MM.1S (cell line): ENCODE measurements at places on chromosomes 16 and 17.
A peak's percentile ranks its signal among the peaks of the same experiment; 100 is the strongest.

GRCh38 chr16:84085773-84086172 is 31.0 kb downstream of the MBTPS1 start:
- DNase-seq, result peak; percentile 25

DNA sequence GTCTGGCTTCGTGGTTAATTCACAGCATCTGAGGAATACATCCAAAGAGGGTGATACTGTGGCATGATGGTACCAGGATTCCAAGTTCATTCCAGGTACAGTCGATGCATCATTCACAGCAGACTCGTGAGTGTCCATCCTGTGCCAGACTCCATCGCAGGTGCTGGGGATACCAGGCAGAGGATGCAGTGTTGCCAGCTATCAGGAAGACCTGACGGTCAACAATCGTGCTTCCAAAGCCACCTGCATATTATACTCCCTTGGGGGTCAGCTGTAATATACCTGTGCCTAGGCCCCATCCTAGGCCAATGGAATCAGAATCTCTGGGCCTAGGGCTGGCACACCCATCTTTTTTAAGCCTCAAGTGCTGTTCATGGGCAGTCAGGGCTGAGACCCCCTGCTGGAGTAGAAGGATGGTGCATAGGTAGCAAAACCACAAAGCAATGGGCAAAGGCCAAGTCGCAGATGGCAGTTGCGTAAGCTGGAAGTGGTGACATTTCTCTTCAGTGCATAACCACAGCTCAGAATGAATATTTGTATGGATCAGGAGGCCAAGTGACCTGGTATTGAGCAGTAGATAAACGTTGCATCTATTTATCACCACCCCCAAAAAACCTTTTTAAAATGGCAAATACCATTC is 42.9 kb upstream of the C16orf78 start:
- DNase-seq, result no peak

DNA sequence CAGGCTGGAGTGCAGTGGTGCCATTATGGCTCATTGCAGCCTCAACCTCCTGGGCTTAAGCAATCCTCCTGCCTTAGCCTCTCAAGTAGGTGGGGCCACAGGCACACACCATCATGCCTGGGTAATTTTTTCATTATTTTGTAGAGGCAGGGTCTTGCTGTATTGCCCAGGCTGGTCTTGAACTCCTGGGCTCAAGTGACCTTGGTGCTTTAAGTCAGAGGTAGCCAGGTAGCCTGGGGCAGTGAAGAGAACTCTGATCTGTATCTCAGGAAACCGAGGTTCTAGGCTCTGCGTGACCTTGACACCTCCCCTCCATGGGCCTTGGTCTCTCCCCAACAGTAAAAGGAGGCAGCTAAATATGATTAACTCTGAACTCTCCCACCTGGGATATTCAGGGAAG is 3.4 kb downstream of the CTF1 start:
- DNase-seq, result no peak

- DNase-seq, result peak; percentile 88
Observed at GRCh38 chr17:57875290-57876022, 25.6 kb upstream of the MRPS23 start.

DNA sequence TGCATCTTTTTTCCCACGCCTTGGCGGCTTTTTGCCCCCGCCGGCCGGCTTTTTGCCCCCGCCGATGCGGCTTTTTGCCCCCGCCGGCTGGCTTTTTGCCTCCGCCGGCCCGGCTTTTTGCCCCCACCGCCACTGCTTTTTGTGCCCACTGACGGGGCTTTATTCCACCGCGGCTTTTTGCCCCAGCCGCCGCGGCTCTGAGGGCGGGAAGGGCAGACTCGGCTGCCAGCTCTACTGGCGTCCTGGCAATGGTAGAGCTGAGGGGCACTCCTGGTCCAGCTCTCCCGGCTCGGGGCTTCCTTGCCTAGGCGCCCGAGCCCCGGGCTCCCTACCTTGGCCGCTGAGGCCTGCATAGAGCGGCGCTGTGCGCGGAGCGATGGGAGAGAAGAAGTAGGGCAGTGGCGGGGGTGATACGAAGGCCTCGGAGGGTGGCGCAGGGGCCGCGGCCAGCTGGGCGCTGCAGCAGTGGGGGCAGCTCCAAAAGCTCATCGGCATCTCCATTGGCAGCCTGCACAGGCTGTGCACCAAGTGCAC is 591.4 kb downstream of the TP53TG3F start:
- no peak for DNase-seq

DNA sequence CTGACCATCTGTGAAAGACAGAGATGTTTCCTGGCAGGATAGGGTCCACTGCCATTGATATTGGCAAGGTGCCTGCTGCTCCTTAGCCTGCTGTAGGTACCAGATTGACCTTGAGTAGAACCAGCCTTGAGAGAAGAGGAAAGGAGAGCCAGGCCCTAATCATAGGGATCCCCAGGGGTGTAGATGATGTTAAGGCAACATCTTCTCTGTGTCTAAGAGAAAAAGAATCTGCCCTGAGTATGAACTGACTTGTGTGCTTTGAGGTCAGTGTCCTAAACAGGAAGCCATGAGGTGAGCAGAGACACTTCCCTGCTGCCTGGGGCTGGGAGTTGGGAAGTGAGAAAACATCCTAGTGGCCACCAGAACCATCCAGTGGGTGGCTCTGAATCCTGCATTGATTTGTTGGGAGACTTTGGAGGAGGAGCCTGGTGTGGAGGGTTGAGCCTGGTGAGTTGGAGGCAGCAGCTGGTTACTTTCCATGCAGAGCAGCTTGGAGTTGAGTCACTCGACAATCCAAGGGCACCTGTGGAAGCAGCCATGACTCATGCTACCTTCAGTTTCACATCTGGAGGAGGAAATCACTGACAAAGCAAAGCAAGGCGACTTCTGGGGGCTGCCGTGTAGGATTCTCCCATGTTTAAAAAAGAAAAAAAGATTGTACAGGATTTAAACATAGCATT is 47.8 kb downstream of the BMERB1 start:
- no peak for DNase-seq

- no peak for DNase-seq
Observed at GRCh38 chr17:45752246-45752645, 31.9 kb upstream of the CRHR1 start.

GRCh38 chr17:17109256-17109655 is 67.0 kb downstream of the MPRIP start:
- no peak for DNase-seq

DNA sequence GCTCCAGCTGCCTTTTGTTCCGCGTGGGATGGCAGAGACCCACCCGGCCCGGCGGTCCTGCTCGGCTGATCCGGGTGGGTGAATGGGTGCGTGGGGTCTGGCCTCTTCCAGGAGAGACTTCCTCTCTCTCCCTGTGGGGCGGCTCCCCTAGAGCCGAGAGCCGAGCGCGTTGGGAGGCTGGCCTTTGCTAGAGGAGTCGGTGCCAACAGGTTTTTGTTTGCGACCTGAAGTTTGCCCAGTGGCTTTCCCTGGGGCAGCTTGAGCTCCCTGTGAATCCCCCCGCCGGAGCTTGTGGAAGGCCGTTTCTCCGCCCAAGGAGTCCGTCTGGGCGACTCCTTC is 970 bp downstream of the EPN2 start:
- DNase-seq, result peak; percentile 10

DNA sequence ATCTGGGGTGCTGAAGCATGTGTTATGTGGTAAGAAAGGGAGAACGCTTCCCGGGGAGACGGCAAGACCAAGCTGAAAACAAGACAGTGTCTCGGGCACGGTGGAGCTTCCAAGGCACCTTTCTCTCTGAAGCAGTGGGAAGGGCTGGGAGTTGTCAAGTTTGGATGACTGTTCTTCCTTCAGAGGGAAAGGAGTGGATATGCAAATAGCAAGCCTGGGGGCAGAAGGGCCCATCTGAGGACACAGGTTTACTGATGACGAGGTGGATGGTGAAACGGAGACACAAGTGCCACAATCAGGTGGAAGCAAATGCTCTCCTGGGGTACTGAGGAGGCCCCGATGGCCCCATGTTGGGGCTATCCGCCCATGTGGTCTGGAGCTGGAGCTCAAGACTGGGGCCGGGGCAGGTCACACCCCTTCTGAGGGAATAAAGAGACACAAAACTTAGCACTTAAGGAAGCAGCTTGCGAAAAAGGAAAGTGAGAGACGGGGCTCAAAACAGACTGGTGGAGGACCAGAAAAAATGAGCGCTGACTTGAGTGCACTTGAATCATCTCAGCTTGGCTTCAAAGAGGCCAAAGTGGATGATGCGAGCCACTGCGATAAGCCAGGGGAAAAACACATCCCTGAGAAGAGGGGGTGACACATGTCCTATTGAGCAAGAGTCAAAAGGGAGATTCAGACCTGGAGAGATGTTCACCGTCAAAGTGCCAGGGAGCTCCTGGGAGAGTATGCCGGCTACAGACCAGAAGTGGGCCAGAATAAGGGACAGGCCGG is 34.8 kb upstream of the MTSS2 start:
- DNase-seq, result no peak

- DNase-seq, result no peak
Observed at GRCh38 chr17:79504181-79504605, 106.7 kb downstream of the RBFOX3 start.

DNA sequence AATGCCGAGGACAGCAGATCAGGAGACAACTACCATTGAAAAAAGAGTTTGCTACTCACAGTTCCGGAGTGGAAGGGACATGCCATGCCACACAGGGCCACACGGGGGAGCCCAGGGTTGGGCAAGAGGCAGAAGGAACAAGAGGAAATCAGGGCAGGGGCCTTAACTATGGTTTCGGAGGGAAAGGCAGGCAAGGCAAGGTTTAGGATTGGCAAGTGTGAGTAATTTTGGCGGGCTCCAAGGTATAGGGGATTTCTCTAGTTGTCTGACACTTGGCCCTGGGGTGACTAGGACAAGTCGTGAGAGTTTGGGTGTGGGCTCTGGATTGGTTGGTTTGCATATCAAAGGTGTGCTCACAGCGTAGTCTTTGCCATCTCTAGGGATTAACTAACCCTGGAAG is 27.0 kb upstream of the NTN1 start:
- DNase-seq, result no peak

DNA sequence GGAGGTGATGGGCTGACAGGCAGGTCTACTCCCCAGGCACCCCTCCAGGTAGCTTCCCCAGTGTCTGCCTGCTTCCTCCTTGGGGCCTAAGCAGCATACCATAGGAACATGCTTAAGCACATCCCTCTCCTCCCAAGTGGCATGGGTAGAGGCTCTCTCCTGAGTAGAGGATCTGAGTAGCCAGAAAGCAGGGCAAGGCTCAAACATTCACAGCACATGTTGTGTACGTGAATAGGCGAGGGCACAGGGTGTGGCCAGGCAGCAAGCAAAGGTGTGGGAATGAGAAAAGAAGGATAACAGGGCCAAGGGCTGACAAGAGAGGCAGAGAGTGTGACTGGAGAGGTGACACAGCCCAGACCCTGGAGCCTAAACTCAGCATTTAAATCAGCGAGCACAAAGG is 29.7 kb upstream of the GFOD2 start:
- no peak for DNase-seq

DNA sequence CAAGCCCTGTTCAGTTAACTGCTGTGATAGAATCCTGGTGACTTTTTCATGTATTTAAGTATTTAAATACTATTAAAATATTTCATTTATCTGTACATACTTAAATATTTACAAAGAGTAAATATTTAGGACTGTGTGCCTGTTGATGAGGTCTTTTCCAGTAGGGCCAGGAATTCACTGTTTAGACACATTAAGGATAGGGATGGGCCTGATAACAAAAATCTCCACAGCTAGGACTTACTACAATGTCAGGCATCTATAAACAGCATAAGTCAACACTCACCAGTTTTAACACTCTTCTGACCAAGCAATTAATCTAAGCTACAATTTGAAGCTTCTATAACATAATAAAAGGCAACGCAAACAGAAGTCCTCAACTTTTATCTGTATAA is 47.6 kb downstream of the MARVELD3 start:
- DNase-seq, result no peak

GRCh38 chr16:62277942-62278341 is 241.7 kb upstream of the CDH8 start:
- DNase-seq, result no peak

DNA sequence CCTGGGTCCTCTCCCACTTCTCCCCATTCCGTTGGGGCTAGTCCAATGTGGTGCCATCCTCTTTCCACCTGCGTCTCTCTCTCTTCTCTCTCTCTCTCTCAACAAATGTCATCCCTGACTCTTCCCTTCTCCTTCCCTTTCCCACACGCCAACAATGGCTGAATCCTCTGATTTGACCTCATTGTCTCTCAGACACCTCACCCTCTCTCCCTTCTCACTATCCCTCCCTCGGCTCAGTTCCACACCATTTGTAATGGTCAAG is 628 bp upstream of the ZNF18 start:
- no peak for DNase-seq

- DNase-seq, result no peak
Observed at GRCh38 chr16:82135844-82136243, 34.2 kb downstream of the MPHOSPH6 start.
